ENCODE measurements at places on chromosomes 13 and 19. TPM values are rescaled to one million over a fixed set of nuclear protein-coding genes. Genes with fewer than 3 reads are reported as not detected.
A peak's percentile ranks its signal among the peaks of the same experiment; 100 is the strongest.

DNA sequence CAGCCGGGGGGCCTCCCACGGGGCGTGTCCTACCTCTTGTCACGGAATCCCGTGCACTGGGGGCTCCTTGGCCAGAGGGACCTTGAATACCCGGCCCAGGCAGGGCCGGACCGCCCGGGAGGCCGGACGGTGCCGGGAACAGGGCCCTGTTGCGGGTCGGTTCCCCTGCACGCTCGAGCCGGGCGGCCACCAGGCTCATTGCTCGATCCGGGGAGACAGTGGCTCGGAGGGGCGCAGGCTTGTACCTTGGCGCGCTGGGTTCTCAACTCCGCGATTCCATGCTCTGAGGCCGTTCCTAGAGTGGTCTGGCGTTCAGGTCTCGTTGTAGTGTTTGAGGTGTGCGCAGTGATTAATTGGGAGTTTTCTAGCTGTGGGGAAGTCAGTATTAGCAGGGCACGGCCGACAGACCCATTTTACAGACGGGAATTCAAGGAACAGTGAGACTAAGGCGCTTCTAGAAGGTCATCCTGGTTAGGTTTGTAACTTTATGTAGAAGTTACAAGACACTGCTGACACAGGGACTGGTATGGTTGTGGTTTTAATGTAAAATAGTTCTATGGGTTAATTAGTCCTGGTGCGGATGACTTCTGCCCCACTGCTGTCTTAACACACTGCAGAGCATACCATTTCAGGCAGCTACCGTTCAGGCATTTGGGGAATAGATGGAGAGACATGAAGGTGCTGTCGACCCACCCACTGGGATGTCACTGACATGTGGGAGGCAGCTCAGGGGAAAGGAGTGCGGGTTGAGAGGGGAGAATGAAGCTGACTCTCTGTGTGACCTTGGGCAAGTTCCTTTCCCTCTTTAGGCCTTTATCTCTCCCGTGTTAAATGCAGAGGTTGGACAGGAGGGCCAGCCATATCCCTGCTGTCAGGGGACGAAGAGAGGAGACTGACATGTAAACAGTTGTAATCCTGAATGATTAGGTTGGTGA is 592 bp downstream of the CLPTM1 start:
- no peak for DNase-seq

Gene CELF5
- total RNA-seq: not detected

DNA sequence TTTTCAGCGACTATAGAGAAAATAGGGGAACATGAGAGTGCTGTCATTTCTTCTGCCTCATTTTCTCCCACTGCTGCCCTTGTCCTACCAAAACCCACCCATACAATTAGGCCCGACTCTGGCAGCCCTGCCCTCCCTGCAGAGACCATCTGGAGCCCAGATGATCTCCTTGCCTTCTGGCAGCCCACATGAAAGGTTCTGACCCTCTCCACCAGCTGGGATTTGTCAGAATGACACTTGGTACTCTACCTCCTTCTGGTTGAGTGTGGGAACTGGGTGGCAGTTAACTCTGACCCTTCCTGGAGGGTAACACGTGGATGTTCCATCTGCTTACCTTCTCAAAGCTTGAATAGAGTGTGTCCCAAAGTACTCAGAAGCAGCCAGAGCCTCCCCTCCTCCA is 21.0 kb upstream of the SIAH3 start:
- no peak for DNase-seq

Gene VSTM2B
- total RNA-seq: not detected

DNA sequence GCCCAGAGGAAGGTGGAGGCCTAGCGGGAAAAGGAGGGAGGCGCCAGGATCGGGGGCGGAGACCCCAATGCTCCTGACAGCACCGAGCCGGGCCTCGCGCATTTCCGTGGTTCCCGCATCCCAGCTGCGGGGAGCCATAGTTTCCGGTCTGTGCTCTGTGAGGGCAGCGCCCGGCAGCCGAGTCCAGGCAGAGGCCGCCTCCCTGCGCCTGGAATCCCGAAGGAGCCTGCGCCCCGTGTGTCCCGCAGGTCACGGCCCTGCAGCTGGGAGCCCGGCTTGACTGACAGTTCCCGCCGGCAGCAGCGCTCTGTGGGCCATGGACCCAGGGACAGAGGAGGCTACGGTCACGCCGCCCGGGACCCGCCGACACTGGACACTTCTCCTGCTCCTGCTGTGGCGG is 74.6 kb upstream of the C13orf46 start:
- no peak for DNase-seq

GRCh38 chr19:18502638-18503294 is 19.1 kb downstream of the ELL start:
- no peak for DNase-seq

DNA sequence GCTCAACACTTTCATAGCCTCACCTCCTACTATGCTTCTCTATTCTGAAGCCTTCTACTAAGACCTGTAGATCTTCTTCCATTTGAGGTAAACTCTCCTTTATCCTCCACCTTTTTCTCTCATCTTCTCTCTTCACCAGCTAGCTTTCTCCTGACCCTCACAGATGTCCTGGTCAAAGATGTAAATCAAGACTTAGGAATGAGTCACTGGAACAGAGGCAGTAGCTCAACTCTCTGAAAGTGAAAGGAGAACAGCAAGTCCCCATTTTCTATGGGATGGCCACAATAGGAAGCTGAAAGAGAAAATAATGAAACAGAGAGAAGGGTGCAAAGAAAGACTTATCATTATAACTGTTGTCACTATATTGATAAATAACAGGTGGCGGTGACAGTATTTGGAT is 86.1 kb upstream of the DOCK9 start:
- DNase-seq: no peak

DNA sequence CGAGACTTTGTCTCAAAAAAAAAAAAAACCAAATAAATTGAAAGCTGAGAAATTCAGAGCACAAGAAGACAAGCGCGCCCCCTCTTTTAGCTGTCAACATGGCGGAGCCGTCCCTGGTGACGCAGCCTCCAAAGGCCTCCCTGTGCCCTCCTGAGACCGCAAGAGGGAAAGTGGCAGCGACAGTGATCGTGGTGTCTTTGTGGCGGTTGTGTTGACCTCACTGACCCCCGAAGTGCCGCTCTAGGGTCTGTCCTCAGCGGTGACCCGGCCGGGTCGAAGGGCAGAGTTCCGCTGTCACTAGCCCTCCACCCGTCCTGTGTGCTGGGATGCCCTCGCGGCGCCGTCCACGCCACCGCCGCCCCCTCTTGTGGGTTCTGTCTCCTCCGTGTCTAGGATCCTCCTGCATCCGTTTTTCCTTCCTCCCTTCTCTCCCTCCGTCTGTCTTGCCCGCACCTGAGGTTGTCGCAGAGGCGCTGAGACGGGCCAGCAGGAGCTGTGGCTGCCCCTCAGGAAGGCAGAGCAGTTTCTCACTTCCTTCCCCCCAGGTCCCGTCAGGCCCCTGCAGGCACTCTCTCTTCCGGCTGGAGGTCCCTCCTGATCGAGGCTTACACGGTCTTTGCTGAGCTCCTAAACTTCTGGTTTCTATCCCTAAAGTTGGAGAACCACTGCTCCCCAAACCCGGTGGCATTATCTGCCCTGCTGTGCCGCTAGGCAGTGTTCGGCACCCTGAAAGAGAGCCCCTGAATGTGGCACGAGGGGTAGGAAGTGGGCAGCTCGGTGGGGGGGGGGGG is 7.2 kb downstream of the UHRF1 start:
- DNase-seq: no peak

Gene FFAR1
- not detected for total RNA-seq

GRCh38 chr13:100443998-100444328 is 144.6 kb downstream of the GGACT start:
- DNase-seq: no peak

Gene LILRB2
- 1.2 TPM for total RNA-seq

DNA sequence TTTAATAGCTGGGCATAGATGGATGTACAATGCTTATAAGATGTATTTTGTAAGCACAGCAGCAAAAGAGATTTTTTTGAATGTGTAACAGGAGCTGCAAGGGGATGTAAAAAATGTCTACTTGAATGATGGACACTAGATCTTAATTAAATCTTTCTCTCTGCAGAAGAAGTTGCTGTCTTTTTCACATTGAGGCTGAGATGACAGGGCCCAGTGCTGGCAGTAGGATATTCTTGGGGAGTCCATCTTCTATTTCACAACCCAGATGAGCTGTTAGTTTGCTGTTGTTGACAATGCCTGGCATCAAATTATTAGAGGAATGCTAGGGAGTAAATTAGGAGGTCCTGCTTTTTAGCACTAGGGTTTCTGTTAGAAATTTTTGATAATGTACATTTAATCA is 698.7 kb downstream of the SLITRK5 start:
- DNase-seq: no peak

Gene KLK4
- not detected for total RNA-seq

GRCh38 chr13:48731001-48731658 is 77.4 kb downstream of the CYSLTR2 start:
- no peak for DNase-seq

DNA sequence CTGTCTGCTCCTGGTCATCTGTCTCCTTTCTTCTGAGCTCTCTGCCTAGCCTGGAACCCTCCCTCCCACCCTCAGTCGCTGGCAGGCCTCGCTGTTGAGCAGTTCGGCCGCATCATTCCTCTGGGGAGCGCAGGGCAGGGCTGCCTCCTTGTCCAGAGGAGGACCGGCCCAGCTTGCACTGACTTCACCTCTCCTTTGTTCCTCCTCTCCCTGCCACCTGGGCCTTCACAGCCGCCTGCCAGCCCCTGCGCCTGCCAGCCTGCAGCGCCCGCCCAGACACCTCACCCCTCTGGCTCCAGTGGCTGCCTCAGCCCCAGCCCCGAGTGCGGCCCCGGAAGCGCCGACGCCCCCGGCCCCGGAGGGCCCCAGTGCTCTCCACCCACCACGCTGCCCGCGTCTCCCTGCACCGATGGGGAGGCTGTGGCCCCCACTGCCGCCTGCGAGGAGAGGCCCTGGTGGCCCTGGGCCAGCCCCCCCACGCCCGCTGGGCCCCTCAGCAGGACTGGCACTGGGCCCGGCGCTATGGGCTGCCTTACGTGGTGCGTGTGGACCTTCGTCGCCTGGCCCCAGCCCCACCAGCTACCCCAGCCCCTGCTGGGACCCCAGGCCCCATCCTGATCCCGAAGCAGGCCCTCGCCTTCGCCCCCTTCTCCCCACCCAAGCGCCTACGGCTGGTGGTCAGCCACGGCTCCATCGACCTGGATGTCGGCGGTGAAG is 7.2 kb downstream of the KMT5C start:
- DNase-seq: no peak

DNA sequence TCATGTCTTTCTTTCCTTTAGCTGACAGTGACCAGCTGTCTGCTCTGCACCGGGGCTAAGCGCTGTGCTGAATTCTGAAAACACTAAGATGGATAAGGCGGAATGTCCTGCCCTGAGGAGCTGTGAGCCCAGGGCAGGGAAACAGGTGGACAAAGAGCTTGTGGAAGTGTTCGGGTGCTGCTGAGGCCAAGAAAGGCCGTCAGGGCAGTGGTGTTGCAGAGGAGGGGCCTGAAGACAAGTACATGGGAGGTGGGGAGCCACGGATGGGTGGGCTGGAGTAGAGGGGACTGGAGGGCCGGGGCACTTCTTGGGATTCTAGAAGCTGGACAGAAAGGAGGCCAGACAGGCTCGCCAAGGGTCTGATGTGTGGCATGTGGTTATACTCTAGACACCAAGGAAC is 66.2 kb upstream of the GPR183 start:
- DNase-seq: no peak

Gene GTF2F2
- 22.3 TPM for total RNA-seq

Gene RXFP2
- total RNA-seq: 0.61 TPM

DNA sequence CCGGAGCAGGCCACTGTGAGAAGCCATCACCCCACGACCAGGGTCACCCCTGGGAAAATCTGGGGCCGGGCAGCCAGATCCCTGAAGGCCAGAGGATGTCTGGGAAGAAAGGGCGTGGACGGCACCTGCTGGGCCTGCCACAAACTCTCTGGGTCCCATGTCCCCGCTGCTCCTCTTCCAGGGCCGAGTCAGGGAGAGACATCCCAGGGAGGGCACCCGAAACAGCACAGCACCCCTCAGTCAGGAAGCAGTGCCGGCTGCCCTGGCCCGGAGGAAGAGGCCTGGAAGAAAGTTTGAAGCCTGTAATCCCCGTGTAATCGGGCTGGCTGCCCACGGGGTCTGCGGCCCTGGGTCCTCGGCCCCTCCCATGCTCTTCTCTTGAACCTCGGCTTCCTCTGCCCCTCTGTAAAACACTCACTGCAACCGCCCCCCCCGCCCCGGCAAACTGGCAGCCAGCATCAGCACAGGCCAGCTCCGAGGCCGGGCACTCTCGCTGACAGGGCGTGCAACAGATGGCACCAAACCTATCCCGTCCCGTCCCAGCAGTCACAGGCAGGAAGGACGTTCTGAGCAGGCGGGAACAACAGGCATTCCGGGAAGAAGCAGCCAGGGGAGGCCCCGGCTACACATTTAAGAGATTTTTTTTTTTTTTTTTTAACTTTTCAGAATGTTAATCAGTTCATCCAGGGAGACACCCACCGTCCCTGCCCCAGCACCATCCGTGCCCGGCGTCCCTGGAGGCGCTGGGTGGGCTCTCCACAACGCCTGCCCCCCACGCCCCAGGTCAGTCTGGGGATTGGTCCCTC is 1.5 kb downstream of the SBNO2 start:
- peak; percentile 65 for DNase-seq

- no peak for DNase-seq
These were observed 942.4 kb upstream of the PCDH20 start for GRCh38 chr13:62357887-62358645.

Gene TTC9B
- total RNA-seq: not detected

DNA sequence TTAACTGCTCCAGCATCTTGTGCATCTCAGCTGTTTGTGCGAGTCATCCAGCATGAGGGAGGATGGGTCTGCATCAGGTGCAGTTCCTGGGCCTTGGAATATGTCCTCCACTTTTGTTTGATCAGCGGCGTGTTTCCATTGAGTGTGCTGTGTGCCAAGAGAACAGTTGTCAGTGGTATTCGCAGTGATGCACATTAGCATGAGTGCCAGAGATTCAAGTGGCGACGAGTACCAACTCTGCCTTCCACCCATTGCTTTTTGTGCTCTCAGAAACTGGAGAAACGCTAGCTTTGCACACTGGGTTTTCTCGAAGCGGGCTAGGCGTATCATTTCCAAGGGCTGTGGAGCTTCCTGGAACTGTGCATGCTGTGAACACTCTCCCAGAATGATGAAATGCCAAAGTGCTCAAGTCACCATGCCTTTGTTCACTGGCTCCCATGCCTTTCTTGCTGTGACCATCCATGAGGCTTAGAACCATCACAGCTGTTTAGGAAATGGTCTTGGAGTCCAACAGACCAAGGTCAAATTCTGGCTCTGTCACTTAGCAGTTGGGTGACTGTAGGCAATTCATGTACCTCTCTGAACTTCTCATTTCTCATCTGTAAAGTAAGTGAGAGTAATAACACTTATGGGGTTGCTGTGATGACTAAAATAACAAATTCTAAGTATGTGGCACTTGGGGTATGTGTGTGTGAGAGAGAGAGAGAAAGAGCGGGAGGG is 18.4 kb downstream of the LRCH1 start:
- DNase-seq: no peak

Gene ZNF91
- total RNA-seq: 39.4 TPM

Measured in uterus (tissue), 4 donors.